WERI-Rb-1 (cell line): ENCODE measurements at places on chromosomes 6 and 20.

GRCh38 chr6:71254323-71254722 is 34.3 kb upstream of the OGFRL1 start:
- peak; percentile 77 for DNase-seq

GRCh38 chr6:76490456-76490855 is 418.0 kb upstream of the IMPG1 start:
- DNase-seq: no peak

DNA sequence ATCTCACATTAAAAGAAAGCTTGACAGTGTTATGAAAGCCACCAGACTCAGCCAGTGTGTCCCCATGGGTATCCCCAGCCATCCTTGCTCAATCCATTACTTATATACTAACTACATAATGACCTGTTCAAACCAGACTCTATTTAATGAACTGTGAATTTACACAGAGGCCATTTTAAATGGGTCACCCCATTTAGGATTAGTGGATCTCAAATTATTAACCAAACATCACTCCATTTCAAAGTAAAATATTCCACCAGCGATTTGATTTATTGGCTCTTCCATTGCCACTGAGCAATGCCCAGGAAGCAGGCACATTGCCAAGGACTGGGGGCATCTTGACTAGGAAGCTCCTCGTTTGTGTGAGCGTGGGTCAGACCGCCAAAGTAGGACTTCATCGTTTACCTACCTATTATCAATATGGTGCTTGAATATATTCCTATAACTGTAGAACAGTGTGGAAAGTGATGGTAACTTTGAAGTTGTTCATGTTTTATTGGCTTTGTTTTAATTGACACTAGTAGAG is 15.5 kb upstream of the NPEPL1 start:
- DNase-seq: no peak

DNA sequence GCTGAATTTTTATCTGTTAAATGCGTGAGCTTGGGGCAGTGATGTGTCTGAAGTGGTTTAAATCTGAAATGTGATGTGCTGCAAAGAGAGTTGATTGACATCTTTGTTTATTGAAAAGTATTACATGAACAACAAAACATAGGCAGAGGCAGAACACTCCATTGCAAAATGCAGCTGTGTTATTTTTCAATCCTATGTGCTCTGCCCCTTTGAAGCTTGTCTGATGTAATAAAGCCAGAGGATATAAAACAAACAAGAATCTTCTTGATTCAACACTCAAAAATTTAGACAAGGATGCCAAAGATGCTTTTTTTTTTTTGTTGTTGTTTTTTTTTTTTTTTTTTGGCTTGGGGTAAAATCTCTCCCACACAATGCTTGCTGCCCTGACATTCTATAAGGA is 482.4 kb upstream of the MMS22L start:
- DNase-seq: no peak
